ENCODE measurements at places on chromosomes 5 and 9. TPM values are rescaled to one million over a fixed set of nuclear protein-coding genes. Genes with fewer than 3 reads are reported as not detected.

GRCh38 chr9:98929895-98930341, 13.8 kb upstream of the COL15A1 start:
- no peak for DNase-seq

- DNase-seq, result no peak
Observed at GRCh38 chr5:107700481-107700880, 29.7 kb upstream of the EFNA5 start.

- DNase-seq, result no peak
Observed at GRCh38 chr5:141574122-141574510, 44.7 kb downstream of the DIAPH1 start.

FOXD4 gene
- 0.32 TPM for total RNA-seq

- DNase-seq, result no peak
Observed at GRCh38 chr5:132319975-132320374, 25.8 kb downstream of the SLC22A4 start.

NRG2 gene
- 1.6 TPM for total RNA-seq

GRCh38 chr5:55645304-55645703, 66.8 kb downstream of the SLC38A9 start:
- no peak for DNase-seq
